ENCODE measurements at places on chromosomes 2 and 18.
A peak's percentile ranks its signal among the peaks of the same experiment; 100 is the strongest.

DNA sequence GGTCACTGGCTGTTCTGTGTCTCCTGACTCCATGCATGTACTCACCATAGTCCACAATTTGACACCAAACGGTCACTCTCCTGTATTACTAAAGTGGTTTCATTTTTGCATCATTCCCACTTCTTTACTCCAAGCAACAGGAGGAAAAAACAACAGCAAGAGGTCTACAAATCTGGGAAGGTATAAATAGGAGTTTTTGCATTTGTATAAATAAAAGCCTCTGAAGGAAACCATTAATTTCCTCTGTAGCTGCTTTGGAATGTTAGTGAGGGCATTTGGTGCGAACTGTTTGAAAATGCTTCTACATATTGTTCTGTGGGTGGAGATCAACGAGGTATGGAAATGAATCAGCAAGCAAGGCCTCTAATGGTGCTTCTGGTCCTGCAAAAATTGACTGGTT is 148.5 kb upstream of the DLX2 start:
- H3K27ac ChIP-seq, result peak overlapping the region; percentile 3
- no peak overlapping the region for H3K4me3 ChIP-seq
- no peaks in the 10 kb centered on the region for H3K27me3 ChIP-seq

- no peaks in the 10 kb centered on the region for H3K27me3 ChIP-seq
- H3K4me1 ChIP-seq, result no peaks in the 10 kb centered on the region
- DNase-seq, result no peak
Observed at GRCh38 chr18:42025974-42026625, 71.1 kb downstream of the PIK3C3 start.

GRCh38 chr2:72130659-72131360 is 16.9 kb downstream of the CYP26B1 start:
- H3K4me3 ChIP-seq, result no peak overlapping the region
- peaks cover 14% of the 10 kb centered on the region for H3K27me3 ChIP-seq
- H3K27ac ChIP-seq, result no peak overlapping the region
- peaks cover 4% of the 10 kb centered on the region for H3K4me1 ChIP-seq
- H3K36me3 ChIP-seq, result peaks cover 4% of the 10 kb centered on the region

GRCh38 chr2:129803032-129803431 is 176.4 kb upstream of the RAB6C start:
- no peaks in the 10 kb centered on the region for H3K4me1 ChIP-seq
- H3K27ac ChIP-seq, result no peak overlapping the region
- no peak for DNase-seq

DNA sequence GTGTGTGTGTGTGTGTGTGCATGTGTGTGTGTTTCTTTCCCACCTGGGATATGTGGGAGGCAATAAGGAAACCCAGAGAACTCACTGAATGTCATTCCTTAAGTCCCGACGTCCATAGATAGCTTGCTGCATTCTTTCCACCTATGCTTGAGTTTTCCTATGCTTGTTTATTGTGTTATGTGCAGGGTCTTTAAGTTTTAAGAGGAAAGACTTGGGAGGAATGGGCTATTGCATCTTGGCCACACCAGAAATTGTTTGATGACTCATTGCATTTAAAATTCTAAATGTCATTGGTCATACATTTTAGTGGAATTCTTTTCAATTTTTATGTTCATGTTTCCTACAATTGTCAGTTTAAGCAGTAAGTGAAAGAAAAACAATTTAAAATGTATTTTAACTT is 33.7 kb downstream of the STARD6 start:
- no peak for DNase-seq
- H3K36me3 ChIP-seq, result no peaks in the 10 kb centered on the region
- no peak overlapping the region for H3K4me3 ChIP-seq

DNA sequence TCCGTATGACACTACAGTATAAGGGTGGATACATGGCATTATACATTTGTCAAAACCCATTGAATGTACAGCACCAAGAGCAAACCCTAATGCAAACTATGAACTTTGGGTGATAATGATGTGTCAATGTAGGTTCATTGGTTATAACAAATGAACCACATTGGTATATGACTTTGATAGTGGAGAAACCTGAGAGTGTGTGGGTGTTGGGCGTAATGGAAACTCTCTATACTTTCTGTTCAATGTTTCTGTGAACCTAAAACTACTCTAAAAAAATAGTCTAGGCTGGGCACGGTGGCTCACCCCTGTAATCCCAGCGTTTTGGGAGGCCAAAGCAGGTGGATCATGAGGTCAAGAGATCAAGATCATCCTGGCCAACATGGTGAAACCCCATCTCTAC is 6.5 kb upstream of the ACTG2 start:
- H3K4me3 ChIP-seq, result no peak overlapping the region
- H3K27ac ChIP-seq, result no peak overlapping the region
- no peak for DNase-seq
- H3K4me1 ChIP-seq, result peaks cover 11% of the 10 kb centered on the region

DNA sequence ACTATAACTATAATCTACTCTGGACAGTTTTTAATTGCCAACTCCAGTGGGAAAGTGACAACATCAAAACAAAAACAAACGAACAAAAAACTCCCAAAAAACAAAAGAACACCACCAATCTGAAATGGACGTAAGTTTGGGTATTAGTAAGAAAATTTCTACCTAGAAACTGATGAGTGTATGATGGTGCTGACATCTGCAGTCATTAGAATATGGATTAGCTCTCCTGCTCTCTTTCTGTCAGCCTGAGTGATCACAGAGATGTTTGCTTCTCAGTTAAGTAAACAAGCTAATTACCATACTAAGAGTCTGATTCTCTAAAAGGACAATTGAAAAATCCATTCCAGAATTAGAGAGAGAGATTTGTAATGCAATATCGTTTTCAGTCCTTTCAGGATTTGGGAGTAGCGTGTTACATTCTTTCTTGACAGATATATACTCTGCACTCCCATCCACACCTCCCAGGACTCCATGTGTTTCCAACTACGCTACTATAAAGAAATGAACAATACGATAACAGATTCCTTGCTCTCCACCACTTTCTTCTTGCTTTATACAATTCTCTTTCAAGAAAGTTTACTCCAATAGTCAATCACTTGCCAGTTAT is 1347.4 kb upstream of the PIK3C3 start:
- no peak overlapping the region for H3K27ac ChIP-seq
- H3K27me3 ChIP-seq, result no peaks in the 10 kb centered on the region
- no peak overlapping the region for H3K4me3 ChIP-seq
- no peaks in the 10 kb centered on the region for H3K36me3 ChIP-seq

GRCh38 chr2:150742094-150742493 is 254.6 kb upstream of the RND3 start:
- no peaks in the 10 kb centered on the region for H3K4me1 ChIP-seq
- H3K27ac ChIP-seq, result no peak overlapping the region
- H3K36me3 ChIP-seq, result no peaks in the 10 kb centered on the region
- no peak overlapping the region for H3K4me3 ChIP-seq
- H3K27me3 ChIP-seq, result no peaks in the 10 kb centered on the region

- H3K4me1 ChIP-seq, result no peaks in the 10 kb centered on the region
- H3K4me3 ChIP-seq, result no peak overlapping the region
- no peak for DNase-seq
- H3K36me3 ChIP-seq, result no peaks in the 10 kb centered on the region
- H3K27me3 ChIP-seq, result no peaks in the 10 kb centered on the region
Observed at GRCh38 chr2:172513524-172513900, 42.4 kb upstream of the PDK1 start.

DNA sequence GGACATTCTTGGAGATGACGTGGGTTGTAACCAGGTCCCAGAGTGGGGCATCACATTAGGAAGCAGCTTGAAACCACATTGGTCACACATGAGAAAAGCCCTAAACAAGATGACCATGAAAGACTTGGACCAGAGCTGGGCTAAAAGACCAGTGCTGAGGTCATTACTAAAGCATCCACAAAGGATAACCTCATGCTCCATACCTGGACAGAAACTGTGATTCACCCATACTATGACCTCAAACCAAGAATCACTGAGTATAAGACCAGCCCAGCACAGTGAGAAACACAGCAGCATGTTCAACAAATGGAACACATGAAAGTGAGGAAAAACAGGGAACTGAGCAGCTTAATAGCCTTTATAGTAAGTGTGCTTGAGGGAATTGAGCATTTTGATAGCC is 635.5 kb upstream of the NETO1 start:
- no peak overlapping the region for H3K4me3 ChIP-seq
- H3K27ac ChIP-seq, result no peak overlapping the region
- no peaks in the 10 kb centered on the region for H3K36me3 ChIP-seq
- H3K4me1 ChIP-seq, result no peaks in the 10 kb centered on the region

- DNase-seq, result no peak
- H3K27me3 ChIP-seq, result no peaks in the 10 kb centered on the region
- no peak overlapping the region for H3K27ac ChIP-seq
- H3K4me1 ChIP-seq, result peaks cover 1% of the 10 kb centered on the region
Observed at GRCh38 chr18:34726286-34727004, 16.3 kb downstream of the DTNA start.

DNA sequence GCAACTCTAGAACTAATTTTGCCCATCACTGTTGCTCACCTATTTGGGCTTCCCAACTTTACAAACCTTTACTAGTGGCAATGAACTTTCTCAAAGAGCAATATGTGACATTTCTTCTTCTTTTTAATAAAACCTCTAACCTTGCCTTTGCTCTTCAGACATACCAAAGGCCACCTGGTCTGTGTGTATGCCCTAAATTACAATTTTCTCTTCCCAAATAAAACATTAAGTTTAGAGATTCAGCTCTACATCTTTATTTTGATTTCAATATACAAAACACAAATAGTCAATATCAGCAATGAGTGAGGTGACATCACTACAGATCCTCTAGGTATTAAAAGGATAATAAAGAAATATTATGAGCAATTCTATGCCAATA is 35.1 kb upstream of the MYCN start:
- DNase-seq, result no peak
- no peak overlapping the region for H3K27ac ChIP-seq
- no peaks in the 10 kb centered on the region for H3K4me1 ChIP-seq

GRCh38 chr2:162333968-162334367 is 10.0 kb upstream of the GCA start:
- H3K36me3 ChIP-seq, result no peaks in the 10 kb centered on the region
- H3K4me3 ChIP-seq, result no peak overlapping the region
- no peak overlapping the region for H3K27ac ChIP-seq
- no peaks in the 10 kb centered on the region for H3K4me1 ChIP-seq
- no peaks in the 10 kb centered on the region for H3K27me3 ChIP-seq

- DNase-seq, result no peak
- no peaks in the 10 kb centered on the region for H3K36me3 ChIP-seq
- no peaks in the 10 kb centered on the region for H3K27me3 ChIP-seq
- peaks cover 3% of the 10 kb centered on the region for H3K4me1 ChIP-seq
- H3K27ac ChIP-seq, result no peak overlapping the region
Observed at GRCh38 chr2:83002706-83003105, 1456.4 kb downstream of the SUCLG1 start.

DNA sequence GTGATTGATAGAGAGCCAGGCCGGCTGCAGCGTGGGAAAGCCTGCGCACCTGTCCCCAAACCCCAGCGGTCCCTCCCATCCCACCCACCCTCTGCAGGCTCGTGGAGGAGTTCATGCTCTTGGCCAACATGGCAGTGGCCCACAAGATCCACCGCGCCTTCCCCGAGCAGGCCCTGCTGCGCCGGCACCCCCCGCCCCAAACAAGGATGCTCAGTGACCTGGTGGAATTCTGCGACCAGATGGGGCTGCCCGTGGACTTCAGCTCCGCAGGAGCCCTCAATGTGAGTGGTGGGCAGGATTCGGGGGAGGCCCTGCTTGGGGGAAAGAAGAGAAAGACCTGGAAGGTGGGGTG is 48.9 kb upstream of the ALPP start:
- H3K36me3 ChIP-seq, result no peaks in the 10 kb centered on the region
- H3K4me3 ChIP-seq, result no peak overlapping the region
- no peaks in the 10 kb centered on the region for H3K27me3 ChIP-seq
- DNase-seq, result no peak

DNA sequence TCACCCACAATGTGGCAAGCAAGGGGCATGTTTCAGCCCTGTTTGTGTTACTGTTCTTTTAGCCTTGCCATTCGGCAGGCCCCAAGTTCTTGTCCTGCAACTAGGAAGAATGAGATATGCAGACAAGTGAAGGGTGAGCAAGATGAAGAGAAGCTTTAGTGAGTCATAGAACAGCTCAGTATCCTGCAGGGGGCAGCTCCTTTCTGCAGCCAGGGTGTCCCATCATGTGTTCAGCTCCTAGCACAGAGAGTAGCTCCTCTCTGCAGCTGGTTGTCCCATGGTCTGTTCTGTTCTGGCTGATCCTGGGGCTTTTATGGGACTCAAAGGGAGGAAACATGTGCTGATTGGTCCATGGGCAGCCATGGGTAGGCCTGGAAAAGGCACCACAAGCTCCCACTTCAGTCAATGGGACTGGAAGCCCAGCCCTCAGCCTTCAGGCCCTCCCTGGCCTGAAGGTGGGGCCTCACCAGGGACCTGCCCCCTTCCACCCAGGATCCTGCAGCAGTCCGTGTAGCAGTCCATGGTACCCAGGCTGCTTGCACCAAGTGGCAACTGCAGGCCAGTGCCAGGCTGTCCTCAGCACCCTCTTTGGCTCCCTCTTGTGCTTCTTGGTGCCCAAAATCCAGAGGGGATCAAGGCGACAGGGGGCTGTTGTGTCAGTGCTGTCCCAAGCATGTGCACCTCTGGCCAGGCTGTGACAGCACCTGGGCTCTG is 326.4 kb downstream of the NR4A2 start:
- no peak overlapping the region for H3K27ac ChIP-seq
- H3K4me1 ChIP-seq, result no peaks in the 10 kb centered on the region
- no peak overlapping the region for H3K4me3 ChIP-seq
- DNase-seq, result no peak
- no peaks in the 10 kb centered on the region for H3K27me3 ChIP-seq

DNA sequence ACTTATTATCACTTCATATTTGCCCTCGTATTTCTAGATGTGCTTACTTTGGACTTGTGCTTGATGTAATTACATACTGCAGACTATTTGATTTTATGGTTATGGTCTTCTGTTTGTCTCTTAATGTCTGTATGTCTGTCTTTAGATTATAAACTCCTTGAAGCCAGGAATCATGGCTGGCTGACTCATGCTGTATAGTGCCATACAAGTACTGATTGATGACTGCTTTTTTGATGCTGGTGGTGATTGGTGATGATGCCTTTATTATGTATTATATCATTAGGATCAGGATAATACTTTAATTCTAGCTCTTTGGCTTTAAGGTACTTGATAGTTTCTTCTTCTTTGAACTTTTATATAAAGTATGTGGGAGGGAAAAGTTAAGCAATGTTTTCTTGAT is 17.3 kb downstream of the SMCHD1 start:
- H3K27me3 ChIP-seq, result no peaks in the 10 kb centered on the region
- H3K27ac ChIP-seq, result no peak overlapping the region
- no peak for DNase-seq
- no peak overlapping the region for H3K4me3 ChIP-seq
- no peaks in the 10 kb centered on the region for H3K4me1 ChIP-seq

GRCh38 chr2:24451805-24452501 is 39.1 kb upstream of the NCOA1 start:
- H3K4me3 ChIP-seq, result no peak overlapping the region
- no peak overlapping the region for H3K27ac ChIP-seq
- peaks cover 2% of the 10 kb centered on the region for H3K4me1 ChIP-seq
